ENCODE measurements at places on chromosomes 5 and 9. TPM values are rescaled to one million over a fixed set of nuclear protein-coding genes. Genes with fewer than 3 reads are reported as not detected.
A peak's percentile ranks its signal among the peaks of the same experiment; 100 is the strongest.

GRPEL2 gene
- total RNA-seq = 27.6 TPM

GABRA6 gene
- total RNA-seq = not detected

PCDHB5 gene
- total RNA-seq = 0.35 TPM

DNA sequence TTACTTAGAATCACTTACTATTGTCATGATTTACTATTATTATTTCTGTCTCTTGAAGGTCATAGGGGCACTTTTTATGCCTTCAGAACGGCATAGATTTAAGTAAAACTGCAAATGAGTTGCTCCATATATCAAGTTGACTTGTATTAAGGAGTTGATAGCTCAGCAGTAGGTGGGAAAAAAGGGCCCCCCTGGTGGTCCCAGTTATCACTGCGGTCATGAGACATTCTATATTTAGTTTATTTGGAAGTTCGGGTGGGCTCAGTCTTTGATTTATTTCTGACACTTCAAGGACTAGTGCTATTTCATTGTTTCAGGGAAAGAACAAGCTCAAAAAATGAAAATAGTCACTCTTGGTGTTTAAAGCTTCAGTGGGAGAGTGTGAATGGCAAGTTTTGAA is 159.3 kb downstream of the SLC24A2 start:
- no peak for DNase-seq

DNA sequence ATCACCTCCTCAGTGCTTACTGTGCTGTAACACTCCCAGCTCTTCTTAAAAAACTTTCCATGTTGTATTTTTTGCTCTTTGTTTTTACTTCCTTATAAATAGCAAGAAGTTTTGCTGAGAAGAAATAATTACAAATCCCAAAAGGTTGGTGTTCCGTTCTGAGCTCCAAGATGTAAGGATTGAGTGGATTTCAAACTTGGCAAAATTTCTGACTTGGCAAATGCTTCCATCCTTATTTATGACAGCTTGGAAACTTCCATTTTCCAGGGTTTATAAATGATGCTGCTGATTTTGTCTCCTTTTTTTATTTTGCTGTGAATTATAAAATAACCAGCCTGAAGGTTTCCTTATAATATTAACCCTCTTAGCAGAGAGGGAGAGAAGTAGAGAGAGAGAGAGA is 151.9 kb downstream of the NTRK2 start:
- no peak for DNase-seq

DNA sequence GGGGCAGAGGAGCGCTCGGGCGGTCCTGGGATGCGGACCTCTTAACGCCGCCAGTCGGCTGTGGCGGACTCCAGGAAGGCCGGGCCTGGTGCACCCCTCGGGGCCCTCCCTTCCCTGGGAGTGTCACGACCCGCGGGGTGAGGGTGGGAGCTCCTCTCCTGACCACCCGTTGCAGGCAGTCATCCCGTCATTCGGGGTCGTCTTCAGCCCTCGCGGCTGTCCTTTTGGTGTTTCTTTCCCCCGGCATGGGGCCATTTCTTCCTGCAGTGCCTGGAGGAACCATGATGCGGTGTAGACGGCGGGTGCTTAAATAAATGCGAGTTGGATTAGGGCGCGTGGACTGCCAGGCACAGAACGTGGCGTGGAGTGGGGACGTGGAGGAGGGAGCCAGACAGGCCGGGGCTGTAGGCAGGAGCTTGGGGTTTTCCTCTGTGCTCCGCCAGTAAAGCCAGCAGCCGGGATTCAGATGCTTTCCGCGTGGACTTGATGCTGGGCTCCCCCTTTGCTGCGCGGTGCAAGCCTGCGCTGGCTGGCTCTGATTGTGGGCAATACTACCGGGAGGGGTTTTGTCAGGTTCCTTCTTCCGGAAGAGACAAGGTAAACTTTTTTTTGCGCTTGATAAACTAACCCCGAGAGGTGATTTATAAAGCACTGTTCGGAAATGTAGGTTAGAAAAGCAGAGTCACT is 868 bp downstream of the KDM4C start:
- DNase-seq = no peak

- no peak for DNase-seq
Measured at GRCh38 chr5:96563816-96564215, 98.4 kb upstream of the CAST start.

DNA sequence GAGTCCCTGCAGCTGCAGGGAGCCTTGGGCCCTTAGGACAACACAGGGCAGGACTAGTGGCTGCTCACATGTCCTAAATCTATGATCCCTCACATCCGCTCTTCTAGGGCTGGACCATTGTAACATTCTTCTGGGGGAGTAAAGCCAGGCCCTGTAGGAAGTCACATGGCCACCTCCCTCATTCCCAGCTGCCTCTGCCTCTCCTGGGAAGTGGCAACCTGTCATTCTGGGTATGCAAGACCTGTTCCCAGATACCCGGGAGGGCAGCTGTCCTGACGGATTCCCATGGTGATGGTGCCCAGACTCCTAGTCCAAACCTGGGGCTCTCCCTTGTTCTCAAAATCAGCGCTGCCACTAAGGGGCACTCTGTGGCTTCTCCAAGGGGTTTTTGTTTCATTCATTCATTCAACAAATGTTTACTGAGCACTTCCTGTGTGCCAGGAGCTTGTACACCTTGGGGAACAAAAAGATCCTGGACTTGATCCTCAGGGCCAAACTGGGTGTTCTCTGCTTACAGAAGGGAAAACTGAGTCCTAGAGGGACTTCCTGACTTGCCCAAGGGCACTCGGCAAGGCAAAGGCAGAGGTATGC is 85.6 kb downstream of the PSD2 start:
- no peak for DNase-seq

GRCh38 chr9:13023498-13023897 is 248.7 kb downstream of the LURAP1L start:
- DNase-seq = peak; percentile 42

- no peak for DNase-seq
Measured at GRCh38 chr5:44539602-44539919, 150.3 kb upstream of the FGF10 start.

DNA sequence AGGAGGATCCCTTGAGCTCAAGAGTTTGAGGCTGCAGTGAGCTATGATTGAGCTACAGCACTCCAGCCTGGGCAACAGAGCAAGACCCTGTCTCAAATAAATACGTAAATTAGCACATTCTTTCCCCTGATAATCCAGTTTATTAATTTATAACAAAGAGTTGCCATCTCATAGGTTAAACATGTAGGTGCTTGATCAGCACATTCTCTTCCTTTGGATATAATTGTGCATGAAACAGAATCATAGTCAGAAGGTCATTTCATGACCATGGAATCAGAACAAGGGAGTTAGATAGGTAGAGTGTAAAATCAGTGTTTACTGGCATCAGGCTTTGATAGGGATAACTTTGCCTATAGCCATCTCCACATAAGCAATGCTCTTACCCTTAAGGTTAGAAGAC is 43.0 kb upstream of the KIAA1958 start:
- DNase-seq = no peak

GRCh38 chr9:93028448-93029006 is 30.0 kb upstream of the SUSD3 start:
- no peak for DNase-seq

- no peak for DNase-seq
Measured at GRCh38 chr5:121138495-121138907, 674.4 kb downstream of the PRR16 start.

GRCh38 chr5:148620696-148621095 is 33.6 kb downstream of the HTR4 start:
- no peak for DNase-seq

- DNase-seq = no peak
Measured at GRCh38 chr5:1830571-1831228, 29.5 kb downstream of the NDUFS6 start.

DNA sequence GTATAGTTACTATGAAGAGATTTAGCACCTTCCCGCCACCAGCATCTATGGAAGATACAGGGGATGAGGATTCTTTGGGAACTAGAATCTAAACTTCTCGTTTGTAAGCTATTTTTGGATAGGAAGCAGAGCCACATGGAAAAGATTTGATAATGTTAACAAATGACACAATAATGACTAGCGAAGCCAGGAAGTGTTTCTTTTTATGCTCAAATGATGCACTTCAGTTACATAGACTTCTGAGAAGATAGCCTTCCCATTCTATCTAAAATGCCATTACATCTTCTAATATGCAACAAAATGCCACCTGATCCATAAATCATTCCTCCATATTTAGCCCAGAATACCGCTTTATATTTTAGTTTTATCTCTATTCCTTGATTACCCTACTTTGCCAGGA is 17.0 kb upstream of the TNC start:
- DNase-seq = no peak

GRCh38 chr5:17461793-17462192 is 36.2 kb upstream of the TAF11L2 start:
- DNase-seq = no peak

GRCh38 chr5:115888027-115888426 is 46.3 kb downstream of the AP3S1 start:
- peak; percentile 58 for DNase-seq
